ENCODE measurements at places on chromosomes 4 and X.
A peak's percentile ranks its signal among the peaks of the same experiment; 100 is the strongest.

DNA sequence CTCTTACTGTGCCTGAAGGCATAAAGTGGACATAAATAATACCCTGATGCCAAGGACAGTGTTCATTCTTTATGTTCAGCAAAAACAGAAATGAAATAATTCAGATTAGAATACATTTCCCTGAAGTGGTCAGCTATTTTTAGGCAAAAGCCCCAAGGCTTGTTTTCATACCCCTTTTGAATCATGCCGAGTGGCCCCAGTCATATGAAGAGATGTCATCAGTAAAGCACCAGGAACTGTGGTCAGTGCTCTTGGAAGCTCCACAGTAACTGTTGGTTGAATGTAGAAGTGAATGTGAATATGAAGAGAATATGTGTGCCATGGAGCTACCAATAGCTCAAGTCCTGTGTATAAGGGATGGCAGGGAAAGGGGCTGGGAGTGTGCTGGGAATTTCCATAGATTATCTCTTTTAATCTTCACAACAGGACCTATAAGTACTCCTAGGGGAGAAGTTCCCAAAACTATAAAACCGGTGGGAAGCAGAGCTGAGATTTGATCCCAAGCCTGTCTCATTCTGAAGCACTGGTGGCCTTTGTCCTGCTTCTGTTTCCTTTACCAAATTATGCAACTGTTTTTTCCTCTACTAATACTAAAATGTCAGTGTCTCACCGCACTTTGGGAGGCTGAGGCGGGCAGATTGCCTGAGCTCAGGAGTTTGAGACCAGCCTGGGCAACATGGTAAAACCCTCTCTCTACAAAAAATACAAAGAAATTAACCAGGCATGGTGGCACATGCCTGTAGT lies 52.6 kb downstream of the FNIP2 start:
- no peak for DNase-seq

GRCh38 chr4:77505275-77505957 lies 100.2 kb upstream of the CXCL13 start:
- DNase-seq: no peak

GRCh38 chrX:39018541-39018940 lies 217.3 kb downstream of the MID1IP1 start:
- DNase-seq: no peak

DNA sequence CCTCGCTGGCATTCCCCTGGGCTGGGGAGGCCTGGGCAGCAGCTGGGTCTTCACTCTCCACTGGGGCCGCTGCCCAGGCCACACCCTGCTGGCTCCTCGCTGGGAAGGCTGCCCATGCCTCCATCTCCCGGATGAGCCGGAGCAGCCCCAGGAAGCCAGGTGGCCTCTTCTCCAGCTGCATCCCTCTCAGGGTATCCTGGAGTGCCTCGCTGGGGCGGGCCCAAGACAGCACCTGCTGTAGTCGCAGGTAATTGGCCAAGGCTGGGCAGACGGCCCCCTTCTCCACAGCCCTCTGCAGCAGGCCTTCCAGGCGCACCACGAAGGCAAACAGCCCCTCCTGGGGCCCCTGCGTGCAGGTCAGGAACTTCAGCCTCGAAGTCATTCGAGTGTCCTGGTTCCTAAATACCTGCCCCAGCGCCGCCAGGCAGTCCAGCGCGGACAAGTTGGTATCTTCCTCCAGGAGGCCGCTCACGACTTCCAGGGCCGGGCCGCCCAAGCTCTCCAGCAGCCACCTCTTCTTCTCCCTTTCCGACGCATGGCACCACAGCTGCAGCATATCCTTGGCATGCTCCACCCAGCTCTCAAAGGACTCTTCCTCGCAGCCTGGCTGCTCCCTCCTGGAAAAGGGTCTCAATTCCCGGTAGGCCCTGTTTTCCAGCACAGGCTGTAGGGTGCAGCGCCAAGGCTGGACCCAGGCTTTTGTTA lies 3.7 kb downstream of the PNMA6E start:
- no peak for DNase-seq

GRCh38 chr4:159346681-159347080 lies 243.8 kb downstream of the RAPGEF2 start:
- no peak for DNase-seq

DNA sequence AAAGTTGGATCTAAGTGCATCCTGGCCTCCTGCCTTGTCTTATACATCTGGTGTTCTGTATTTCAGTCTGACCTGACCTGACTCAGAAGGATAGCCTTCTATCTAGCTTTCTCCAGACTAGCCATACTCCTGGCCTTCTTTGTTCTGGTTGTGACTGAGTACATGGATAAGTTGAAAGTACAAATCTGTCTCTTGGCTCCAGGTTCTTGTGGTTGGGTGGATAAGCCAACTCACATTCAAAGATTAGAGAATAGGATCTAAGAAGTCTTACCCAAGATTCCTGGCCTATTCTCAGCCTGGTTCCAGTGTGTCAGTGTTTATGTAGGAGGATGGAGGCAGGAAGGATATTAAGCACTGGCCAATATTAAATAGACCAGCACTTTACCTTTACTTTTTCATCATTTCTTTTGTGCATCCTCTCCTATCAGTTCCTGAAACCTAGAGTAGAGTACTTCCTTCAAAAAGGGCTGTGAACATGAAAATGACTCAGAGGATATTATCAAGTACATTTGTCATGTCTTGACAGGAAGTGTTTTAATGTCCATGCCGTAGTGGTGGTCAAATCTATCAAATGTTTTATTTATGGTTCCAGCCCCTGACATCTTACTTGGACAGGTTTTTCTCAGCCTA lies 123.5 kb downstream of the IL15 start:
- peak; percentile 50 for DNase-seq

- DNase-seq: no peak
Observed at GRCh38 chr4:24928708-24929107, 15.9 kb upstream of the CCDC149 start.

DNA sequence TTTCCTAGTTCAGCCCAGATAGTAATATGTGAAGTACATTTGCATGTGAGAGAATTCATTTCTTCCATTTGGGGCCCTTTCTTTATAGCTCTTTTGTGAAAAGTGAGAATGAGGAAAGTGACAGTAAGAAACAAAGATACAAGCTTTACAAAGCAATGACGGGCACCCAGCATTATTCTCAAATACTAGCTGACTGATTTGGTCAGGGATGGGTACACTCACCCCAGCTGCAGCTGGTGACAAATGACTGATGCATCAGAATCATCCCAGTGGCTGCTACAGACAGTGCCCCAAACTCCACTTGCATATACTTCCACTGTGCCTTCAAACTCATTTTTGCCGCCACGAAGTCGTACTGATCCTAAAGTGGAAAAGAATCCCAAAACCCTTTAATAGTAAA lies 14.8 kb downstream of the PRSS12 start:
- DNase-seq: no peak

- DNase-seq: peak; percentile 68
Observed at GRCh38 chrX:16671005-16671404, 21.0 kb downstream of the S100G start.

GRCh38 chr4:186472948-186473347 lies 82.4 kb downstream of the MTNR1A start:
- peak; percentile 56 for DNase-seq

DNA sequence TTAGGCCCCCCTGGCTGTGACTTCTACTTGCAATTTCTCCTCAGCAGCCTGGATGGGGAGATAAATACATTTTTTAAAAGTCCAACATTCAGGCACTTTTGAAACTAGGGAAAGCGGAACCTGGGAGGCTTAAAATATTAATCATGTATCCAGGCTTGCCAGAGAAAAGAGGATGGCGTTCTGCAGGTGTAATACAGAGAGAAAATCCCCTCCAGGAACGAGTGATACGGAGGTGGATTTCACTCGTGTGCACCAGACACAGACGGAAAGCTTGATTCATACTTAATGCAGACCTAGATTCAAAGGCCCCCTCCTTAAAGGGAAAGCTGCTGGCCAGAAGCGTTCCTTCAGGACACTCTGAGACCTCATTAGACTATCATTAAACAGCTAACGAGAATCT lies 354.0 kb upstream of the BOD1L1 start:
- no peak for DNase-seq

DNA sequence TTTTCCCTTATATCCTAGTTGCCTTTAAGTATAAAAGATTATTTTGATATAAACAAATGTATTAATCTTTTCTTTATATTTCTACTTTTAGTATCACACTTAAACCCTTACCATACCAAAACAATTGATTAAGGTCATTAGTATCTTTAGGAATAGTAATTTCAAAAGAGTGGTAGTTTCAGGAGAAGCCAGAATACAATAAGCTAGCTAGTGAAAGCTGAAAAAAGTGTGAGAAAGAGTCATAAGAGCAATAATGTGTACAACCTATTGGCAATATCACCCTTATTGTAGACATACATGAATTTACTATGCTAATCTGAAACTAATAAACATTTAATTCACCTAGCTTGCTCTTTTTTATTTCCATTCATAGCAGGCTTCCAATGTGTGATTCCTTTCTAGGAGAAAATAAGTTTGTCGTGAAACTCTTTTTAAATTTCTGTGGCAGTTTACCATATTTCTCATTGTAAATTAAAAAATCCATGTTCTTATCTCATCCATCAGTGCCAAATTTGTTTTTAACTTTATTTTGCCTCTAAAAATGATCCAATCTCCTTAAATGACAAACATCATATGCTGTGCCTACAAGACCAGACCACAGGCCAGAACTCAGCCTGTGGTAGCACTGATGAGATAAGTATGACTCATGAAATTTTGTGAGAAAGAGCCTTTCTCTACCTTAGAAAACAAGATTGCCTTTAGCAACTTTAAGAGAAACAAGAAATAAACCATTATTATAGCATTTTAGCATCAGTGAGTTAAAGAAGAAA lies 8.1 kb downstream of the NEK1 start:
- DNase-seq: peak; percentile 60

GRCh38 chr4:26132858-26133257 lies 188.0 kb upstream of the RBPJ start:
- DNase-seq: no peak

- no peak for DNase-seq
Observed at GRCh38 chr4:186628058-186628711, 72.8 kb upstream of the MTNR1A start.

DNA sequence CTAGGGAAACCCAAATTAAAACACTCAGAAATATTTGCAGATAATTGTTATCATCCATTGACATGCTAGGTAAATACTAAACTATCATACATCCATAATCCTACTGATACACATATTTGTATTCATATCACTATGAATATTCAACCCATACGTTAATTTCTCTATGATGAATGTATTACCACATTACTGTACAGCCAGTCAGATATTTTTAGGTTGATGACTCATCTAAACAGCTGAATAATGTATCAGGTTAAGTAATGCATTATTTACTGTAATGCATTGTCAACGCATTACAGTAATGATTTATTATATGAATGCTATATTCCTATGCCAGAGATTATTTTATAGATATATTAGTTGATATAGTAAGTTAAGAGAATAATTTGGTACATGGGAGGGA lies 37.1 kb downstream of the VEGFC start:
- DNase-seq: peak; percentile 46

DNA sequence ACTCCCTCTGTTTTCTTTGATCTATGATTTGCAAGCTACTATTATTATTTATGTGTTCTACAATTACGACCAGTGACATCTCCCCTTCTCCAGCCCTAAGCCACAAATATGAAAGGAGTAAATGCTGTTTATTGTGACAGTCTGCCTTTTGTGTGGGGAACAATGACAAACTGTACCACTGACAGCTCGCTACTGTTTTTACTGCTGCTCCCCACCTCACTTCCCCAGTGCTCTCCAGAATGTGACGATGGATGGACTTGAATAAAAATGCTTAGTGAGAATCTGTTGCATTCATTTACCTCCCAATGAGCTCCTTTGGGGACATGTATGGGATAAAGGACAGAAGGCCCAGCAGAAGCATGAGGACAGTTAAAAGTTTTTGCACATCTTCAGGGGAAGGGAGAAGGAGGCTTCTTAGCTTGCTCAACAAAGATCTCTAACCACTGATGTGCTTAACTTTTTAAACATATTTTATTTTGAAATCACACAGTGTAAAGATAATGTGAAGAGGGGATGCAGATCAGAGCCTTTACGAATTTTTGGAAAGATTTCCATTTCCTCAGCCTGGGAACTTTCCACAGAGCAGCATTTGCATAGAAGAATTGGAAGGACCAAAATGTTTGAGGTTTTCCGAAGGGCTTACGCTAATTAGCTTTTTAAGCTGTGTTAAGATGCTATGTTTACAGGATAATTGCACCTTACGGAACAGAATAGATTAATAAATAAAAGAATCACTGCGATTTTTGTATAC lies 485.1 kb upstream of the TENM3 start:
- DNase-seq: no peak

DNA sequence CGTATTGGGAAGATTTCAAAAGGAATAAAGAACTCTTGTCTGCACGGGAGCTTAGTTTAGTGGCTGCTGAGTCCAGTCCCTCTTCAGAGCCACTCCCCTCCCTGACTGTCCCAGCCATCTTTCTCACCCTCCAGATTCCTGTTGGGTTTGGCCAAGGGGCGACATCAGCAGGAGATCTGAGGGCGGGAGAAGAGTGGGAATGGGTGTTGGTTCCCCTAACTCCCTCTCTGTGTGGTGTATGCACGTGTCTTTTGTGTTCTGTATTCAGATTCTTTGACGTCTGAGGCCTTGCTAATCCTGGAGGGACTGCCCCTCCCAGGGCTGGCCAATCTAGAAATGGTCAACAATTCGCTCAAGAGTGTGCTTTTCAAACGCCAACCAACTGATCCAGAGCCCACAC lies 37.4 kb downstream of the CYTL1 start:
- DNase-seq: no peak

- DNase-seq: no peak
Observed at GRCh38 chr4:142648378-142648777, 197.7 kb downstream of the INPP4B start.

GRCh38 chrX:103536732-103537131 lies 17.4 kb upstream of the RAB40A start:
- no peak for DNase-seq

DNA sequence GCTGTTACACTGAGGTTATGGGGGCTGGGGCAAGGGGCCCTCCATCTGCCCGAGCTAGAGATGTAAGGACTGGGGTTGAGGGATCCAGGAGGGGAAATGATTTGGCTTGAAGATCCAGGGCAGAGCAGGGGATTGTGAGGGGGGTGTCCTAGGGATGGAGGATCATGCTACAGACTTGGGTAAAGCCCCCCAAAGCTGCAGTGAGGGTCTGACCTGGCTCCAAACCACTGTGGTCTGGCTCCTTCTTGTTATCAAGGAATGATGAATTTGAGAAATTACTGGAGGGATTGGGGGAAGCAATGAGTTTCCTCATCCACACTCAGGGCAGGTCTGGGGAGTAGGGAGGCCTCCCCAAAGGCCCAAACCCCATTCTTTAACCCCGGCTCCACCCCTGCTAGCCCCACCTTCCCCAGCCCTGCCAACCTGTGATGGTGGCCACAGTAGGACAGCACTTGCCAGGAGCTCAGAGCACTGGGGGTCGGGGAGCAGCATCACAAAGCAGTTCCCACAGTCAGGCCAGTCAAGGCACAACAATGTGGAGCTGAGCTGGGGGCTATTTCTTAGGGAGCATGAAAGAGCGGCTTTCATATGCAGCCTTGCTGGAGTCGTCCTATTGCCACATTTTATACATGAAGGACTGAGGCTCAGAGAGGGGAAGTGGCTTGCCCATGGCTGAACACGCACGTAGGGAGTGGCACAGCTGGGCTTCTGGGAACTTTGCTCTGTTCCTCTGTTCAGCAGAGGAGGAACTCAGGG lies 165.5 kb downstream of the EFNB1 start:
- no peak for DNase-seq
